Mammary epithelial cell (primary cell): ENCODE measurements at places on chromosomes 5 and 9.

DNA sequence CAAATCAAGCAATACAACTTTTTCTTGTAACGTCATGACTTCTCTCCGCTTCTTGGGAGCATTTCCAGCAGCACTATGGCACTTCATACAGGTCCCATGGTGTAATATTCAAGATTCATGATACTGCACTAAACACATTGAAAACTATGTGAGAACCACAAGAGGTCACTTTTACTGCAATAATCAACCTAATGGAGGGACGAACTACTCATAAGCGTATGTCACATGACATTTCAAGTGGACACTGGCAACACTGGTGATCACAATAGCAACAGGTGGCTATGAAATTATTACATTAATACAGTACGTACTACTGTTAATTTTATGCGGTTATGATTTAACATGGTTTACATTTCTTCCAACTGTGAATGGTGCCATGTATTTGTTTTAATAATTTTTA is 78.6 kb upstream of the TBC1D9B start:
- no peak for DNase-seq

- DNase-seq: no peak
Observed at GRCh38 chr9:124602632-124603031, 95.4 kb upstream of the NR5A1 start.

GRCh38 chr5:112401924-112402323 is 17.2 kb downstream of the EPB41L4A start:
- DNase-seq: no peak

DNA sequence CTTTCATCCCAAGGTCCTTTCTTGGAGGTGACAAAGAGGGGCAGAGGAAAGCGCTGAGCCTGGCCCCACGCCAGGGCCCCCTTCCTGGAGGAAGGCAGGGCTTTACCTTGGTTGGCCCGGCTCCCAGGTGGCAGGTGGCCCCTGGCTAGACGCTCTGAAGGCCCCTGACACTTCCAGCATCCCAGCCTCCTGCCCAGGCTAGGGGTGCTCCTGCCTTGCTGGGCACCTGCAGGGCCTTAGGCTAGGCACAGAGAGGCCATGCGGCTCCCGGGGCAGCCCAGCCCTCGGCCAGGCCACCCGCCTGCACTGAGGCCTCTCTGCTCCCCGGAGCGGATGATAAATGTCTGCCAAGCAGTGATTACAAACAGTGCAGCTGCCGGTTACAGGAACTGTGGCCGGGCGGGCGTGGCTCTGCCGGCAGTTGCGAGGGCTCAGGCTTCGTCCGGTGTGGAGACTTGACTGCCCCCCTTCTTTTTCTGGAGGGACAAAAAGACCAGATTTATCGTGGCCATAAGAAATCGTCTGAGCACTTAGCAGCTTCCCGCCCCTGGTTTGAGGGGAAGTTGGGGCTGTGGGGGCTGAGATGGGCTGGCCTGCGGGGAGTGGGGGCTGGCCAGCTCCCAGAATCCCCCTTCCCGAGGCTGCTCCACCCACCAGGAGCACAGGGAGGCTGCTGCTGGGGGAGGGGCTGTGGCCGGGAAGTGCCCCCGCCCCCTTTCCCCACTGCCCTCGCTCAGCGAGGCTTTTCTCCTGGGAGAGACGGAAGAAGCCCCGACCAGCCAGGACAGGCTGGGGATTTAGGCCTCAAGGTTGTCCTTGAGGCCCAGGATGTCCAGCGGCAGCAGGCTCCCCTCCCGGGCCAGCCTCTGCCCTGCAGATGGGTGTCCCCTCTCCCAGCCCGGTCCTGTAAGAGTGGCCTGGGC is 31.6 kb upstream of the UBAC1 start:
- peak; percentile 46 for DNase-seq
